Stimulated activated CD4-positive, alpha-beta T cell treated with anti-CD3 and anti-CD28 coated beads, Interleukin-15, amount 100 ng/mL, for 1 hour (primary cell): ENCODE measurements at places on chromosomes 1 and 21.

DNA sequence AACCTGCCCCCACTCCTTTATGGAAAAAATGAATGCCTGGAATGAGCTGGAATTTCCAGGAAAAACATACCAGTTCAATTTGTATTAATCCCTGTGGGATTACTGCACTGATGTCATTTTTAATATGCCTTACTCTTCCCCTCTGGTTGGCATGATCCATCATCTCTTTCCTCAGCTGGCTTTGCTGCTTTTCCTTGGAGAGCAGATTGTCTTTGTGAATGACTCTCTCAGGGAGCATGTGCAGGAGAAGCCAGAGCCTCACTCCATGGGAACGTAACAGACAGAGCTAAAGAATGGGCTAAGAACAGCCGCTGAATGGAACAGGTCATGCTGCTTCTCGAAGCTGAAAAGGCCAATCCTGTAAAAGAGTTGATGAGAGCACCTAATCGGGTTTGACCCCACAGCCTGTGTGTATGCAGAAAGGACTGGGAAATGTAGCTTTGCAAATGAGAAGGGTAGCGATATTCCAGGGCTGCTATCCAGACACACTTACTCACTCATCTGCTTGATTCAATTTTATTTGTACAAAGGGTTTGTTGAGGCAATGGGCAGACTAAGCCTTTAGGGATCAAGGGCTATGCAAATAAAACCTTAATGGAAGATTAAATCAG lies 20.7 kb downstream of the PHC2 start:
- no peak for DNase-seq

DNA sequence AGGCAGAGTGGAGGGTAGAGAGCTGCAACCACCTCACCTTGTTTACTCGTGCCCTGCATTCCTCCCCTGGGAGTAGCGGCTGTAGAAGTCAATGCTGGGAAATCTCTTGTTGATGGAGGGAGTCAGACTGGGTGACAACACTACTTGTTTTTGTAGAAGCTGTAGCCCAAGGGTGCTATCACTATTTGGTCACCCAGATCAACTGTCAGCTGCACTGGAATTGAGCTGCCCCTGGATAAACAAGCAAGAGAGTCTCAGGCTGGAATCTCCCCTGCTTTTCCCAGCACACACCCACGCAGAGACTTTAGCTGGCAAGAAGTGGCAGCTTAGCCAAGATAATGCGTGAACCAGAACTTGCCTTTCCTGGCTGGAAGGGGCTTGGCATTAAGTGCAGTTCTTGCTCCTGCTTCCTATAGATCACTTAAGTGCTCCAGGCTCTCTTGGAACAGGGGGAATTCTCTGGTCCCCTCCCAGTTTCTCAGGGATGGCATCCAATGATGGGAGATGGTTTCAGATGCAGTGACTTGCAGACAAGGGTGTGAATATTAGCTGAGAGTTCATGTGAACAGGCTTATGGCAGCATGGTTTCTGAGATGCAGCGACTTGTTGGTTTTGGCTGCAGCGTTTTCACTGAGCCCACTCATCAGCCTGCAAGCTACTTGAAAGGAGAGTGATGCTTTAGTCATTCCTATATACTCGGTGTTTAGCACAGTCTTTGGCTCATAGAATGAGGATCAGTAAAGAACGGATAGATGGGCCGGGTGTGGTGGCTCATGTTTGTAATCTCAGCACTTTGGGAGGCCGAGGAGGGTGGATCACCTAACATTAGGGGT lies 16.8 kb downstream of the ATP2B4 start:
- no peak for DNase-seq

- DNase-seq, result no peak
Observed at GRCh38 chr1:105492921-105493320, 1563.6 kb upstream of the PRMT6 start.

GRCh38 chr1:57112148-57112547 lies 146.3 kb upstream of the C8B start:
- DNase-seq, result no peak

DNA sequence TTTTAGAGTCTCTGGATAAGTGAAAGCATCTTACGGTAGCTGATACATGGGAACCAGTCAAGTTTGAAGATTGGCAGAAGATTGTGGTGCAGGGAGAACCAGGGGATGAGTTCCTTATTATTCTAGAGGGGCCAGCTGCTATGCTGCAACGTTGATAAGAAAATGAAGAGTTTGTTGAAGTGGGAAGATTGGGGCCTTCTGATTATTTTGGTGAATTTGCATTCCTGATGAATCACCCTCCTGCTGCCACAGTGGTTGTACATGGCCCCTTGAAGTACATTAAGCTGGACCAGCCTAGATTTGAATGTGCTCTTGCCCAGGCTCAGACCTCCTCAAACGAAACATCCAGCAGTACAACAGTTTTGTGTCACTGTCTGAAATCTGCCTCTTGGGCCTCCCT lies 45.9 kb downstream of the BTBD8 start:
- no peak for DNase-seq

- DNase-seq, result peak; percentile 5
Observed at GRCh38 chr1:184866991-184867788, 107.1 kb downstream of the NIBAN1 start.
